GM13977 (cell line): ENCODE measurements at places on chromosomes 16 and 17.

- no peak for DNase-seq
Observed at GRCh38 chr16:9061358-9061813, 30.1 kb upstream of the HAPSTR1 start.

GRCh38 chr16:2251296-2252111, at the start of gene ECI1:
Gene ECI1 (minus strand): TSS chr16:2251587. CDS start chr16:2251566, 21 bp downstream.
- DNase-seq: peak; percentile 100

GRCh38 chr17:80997424-80998117, 5.9 kb downstream of the CHMP6 start:
- DNase-seq: peak; percentile 18

DNA sequence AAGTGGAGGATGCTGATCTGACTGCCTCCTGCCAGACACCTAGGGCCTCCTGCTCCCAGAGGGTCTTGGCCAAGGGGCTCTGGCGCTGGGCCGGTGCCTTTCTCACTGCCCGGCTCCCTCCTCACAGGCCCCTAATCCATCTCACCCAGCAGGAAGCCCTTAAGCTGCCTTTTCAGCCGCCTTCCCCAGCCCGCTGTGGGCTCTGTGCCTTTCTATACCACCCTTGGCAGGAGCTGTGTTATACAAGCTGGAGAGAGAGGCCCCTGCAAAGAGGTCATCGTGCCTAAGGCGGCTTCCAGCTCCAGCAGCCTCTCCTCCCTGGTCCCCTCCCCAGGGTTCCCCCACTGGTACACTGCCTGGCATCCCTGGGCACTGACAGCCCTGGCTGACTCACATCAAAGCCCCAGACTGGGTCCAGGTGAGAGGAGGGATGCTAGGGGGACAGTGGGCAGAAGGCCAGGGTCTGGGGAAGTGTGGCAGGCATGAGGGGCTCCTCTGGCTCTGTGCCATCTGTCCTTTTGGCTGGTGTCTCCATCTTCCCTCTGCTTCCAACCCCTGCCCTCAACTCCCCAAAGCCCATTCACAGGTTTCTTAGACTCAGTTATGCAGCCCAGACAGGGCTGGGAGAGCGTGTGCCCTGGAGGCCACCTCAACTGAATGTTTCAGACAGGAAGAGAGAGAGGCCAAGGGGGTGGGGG, 15.3 kb upstream of the FZD2 start:
- DNase-seq: no peak

GRCh38 chr17:38590988-38591758, 14.6 kb downstream of the SRCIN1 start:
- DNase-seq: no peak

DNA sequence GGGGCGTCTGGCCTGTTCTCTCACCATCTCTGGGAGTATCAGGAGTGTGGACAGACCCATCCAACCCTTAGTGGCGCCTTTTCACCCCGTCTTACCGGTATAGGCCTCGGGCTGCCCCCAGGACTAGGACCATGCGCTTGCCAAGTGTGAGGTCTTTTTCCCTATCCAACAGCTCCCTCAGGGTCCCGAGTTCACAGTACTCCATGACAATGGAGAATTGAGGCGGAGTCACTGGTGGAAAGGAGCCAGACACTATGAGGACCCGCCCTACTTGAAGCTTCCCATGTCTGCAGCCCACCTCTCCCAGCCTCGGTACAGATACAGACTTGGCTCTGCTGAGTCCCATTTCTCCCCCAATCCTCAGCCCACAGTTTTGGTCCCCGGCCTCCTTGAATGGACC, 15.9 kb upstream of the RFWD3 start:
- DNase-seq: no peak

DNA sequence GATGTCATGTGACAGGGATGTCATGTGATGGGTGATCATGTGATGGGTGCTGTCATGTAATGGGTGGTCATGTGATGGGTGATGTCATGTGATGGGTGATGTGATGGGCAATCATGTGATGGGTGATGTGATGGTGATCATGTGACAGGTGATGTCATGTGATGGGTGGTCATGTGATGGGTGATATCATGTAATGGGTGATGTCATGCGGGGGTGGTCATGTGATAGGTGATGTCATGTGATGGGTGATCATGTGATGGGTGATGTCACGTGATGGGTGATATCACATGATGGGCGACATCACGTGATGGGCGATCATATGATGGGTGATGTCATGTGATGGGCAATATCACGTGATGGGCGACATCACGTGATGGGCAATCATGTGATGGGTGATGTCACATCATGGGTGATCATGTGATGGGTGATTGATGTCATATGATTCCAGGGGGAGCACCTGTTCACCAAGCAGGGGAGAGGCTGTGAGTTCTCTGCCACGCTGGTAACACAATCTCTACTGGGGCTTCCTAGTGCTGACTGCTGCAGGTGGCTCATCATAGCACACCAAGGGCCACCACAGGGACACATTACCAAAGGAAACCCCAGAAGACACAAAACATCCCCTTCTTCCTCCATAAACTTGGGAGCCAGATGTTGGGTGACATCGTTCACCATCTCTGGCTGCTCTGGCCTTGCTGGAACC, 16.5 kb downstream of the CD300LB start:
- peak; percentile 5 for DNase-seq

DNA sequence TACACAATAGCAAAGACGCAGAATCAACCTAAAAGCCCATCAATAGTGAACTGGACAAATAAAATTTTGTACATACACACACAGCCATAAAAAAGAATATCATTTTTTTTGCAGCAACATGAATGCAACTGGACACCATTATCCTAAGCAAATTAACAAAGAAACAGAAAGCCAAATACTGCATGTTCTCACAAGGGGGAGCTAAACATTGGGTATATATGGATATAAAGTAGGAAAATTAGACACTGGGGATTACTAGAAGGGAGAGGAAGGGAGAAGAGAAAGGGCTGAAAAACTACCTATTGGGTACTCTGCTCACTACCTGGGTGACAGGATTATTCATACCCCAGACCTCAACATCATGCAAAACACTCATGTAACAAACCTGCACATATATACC, 28.2 kb downstream of the ADAMTS18 start:
- no peak for DNase-seq

DNA sequence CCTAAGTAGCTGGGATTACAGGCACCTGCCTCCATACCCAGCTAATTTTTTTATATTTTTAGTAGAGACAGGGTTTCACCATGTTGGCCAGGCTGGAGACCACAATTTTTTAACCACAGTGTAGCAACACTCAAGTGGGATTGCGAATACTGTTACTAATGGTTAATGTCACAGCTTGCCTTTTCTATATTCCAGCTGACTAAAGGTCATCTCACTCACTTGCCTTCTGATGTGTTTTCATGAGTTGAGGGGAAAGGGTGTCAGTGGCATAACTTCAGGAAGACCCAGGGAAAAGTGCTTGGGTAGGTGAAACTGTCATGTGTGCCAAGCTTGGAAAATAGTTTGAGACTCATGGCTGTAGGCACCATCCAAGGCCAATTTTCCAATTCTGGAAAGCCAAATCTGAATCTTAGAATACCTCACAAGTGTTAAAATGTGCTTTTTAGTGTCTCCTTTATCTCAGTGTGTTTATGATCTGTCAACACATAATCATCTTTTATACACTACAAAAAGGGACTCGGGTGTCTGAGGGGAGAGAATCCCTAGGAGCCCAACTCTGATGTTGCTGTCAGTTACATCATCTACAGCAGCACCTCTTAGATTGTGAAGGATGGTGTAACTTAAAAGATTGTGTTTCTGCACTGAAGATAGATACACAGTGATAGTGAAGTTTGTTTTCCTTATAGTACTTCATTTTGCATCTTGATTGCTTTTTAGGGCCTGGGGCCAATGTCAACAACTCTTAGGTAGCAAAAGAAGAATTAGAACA, 27.1 kb downstream of the OGFOD1 start:
- DNase-seq: no peak

DNA sequence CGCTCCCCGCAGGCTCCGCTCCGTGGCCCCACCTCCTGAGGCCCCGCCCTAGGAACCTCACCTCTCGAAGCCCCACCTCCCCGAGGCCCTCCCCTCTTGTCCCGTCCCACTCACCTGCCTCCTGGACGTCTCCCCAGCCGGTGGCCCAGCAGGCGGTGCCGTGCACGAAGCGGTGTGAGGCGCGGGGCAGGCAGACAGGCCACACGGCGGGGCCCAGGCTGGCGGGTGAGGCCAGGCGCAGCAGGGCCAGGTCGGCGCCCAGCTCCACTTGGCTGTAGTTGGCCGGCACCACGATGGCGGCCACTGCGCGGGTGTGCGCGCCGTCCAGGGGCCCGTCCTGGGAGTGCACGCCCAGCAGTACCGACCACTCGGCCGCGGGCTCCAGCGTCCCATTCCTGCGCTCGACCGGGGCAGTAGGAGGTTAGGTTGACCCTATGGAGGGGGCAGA, 1.6 kb downstream of the PRSS36 start:
- no peak for DNase-seq
